ENCODE measurements at places on chromosomes 4 and X.
A peak's percentile ranks its signal among the peaks of the same experiment; 100 is the strongest.

DNA sequence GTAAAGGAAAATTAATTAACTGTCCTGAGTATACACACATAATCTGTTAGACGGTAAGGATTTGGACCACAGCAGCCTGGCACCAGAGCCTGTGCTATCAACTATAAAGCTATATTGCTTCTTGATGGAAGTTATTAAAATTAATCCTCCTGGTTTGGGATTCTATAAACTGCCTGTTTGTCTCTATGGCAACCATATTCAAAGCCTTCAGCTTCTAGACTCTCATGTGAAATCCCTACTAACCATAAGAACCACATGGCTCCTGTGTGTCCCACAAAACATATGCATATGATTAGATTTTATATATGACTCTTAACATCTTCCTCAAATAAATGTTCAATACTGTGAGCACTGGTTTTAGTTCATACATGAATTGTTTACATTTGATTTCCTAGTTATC, 380.8 kb downstream of the ANKRD50 start:
- DNase-seq: no peak

GRCh38 chr4:38503689-38504395, 160.2 kb upstream of the KLF3 start:
- no peak for DNase-seq

GRCh38 chr4:164438321-164438720, 315.6 kb upstream of the SMIM31 start:
- DNase-seq: no peak

GRCh38 chr4:83558680-83559079, 22.8 kb downstream of the GPAT3 start:
- DNase-seq: no peak

- DNase-seq: no peak
Measured at GRCh38 chr4:89284828-89285227, 22.8 kb downstream of the GPRIN3 start.

DNA sequence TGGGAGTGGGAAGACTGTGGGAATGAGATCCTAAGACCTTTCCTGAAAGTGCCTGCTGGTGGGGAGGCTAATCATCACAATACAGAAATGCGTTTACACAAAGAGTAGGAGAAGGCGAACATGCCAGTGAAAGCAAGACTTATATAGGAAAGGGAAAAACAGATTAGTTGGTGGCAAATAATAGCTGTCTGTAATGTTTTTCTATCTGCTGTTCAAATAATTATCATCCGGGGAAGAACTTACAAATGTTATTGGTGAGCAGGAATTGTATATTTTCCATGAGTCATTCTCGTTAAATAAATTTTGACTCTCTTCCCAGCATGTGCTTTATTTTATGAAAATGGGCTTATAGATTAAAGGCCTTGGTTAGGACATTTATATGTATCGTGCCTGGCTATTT, 196.5 kb downstream of the ARHGAP10 start:
- no peak for DNase-seq

- no peak for DNase-seq
Measured at GRCh38 chr4:76943129-76943620, 6.4 kb upstream of the SEPTIN11 start.

- DNase-seq: no peak
Measured at GRCh38 chrX:150759568-150760416, 66.6 kb downstream of the MTMR1 start.

DNA sequence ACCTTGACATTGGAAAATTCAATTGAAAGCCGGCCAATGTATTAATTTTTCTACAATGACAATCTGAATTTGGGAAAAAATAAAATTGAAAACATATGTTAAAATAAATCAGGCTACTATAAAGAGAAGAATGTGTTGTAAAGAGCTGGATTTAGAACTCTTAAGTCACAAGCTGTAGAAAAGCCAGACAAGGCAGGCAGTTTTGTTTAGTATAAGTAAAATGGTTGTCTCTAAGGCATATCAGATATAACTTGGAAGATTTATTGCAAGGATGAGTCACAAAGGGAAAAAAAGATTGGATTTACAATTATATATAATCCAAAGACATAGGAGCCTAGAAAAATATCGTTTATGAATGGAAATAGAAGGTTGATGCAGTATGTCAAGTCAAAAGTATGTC, 549.1 kb upstream of the EPHA5 start:
- DNase-seq: no peak

DNA sequence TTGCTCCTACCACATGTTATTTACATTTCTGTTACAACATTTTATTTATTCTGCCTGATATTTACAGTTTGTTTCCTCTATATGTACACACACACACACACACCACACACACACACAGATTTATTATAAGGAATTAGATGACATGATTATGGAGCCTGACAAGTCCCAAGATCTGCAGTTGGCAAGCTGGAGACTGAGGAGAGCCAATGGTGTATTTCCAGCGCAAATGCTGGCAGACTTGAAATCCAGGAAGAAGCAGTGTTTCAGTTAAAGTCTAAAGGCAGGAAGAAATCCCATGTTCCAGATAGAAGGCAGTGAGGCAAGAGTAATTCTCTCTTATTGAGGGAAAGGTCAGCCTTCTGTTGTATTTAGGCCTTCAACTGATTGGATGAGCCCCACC, 1.8 kb upstream of the KLHL4 start:
- no peak for DNase-seq

DNA sequence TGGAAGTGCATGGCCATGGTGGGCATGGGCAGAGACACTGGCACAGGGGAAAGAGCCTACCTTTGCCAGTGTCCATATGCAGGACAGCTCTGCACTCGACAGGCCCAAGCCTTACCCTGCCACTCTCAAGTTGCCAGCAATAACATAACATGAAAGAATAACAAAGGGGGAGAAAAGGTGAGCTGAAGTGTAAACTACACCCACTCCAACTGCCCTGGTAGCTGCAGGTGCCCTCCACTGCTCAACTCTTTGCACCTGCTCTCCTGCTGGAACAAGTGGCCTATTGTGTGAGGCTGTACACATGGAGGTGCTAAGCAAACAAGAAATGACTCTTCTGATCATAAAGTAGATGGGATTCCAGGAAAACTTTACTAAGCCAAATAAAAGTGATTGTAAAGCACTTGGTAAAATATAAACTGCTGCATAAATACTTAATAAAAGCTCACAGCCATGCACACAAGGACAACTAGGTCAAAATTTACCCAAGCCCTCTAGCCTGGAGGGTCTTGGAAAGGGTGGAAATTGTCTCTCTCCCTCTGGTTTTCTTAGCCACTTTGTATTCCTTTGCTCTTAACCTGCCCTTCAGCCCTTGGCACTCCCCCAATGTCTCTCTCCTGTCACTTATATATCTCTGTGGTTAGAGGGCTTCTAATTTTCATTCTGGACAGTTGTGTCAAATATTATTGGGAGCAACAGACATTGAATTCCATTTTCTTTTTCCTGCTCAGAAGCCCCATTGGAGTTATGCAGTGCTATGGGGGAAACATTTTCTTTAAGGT, 261.2 kb upstream of the GPC4 start:
- peak; percentile 67 for DNase-seq

GRCh38 chrX:123464709-123465108, 268.1 kb downstream of the THOC2 start:
- DNase-seq: no peak

DNA sequence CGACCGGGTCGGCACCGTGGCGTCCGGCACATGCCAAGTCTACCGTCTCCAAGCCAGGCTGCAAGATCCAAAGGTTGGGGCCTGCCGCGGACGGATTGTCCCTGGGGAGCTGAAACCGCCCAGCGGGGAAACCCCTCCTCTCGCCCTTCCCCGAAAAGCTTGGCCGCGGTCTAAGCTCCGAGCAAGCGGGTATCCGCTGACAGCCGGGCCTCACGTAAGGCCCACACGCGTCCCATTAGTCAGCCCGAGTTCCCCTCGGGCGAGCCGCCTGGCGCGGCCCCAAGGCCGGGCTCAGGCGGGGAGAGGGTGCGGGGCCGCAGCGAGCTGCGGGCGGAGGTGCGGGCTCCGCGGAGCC, 6.8 kb upstream of the BCOR start:
- peak; percentile 32 for DNase-seq

- no peak for DNase-seq
Measured at GRCh38 chr4:128571747-128572146, 237.8 kb upstream of the JADE1 start.

DNA sequence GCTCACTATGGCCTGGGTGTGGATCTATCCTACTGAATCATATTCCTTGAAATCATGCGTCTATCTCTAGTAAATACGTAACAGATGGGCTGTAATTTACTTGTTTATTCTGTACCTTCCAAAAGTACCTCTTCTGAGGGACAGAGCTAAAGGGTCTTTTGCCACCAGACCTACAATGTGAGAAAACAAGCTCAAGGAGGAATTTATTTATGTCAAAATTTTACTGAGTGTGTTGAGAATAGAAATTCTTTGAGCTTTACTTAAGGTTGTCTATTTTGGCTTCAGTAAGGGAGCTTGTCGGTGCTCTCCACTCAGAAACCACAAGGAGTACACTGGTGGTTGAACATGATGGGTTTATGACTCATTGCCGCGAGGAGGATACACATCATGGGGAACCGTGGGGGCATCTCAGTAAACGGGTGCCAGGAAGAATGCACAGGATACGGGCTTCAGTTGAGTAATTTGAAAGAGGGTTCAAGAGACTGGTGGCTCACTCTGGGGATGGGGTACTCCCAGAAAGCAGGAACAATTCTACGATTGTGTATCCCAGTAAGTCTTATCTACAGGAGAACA, 3.0 kb downstream of the ANK2 start:
- no peak for DNase-seq

GRCh38 chr4:152528060-152528459, 7.8 kb downstream of the FBXW7 start:
- no peak for DNase-seq

- DNase-seq: no peak
Measured at GRCh38 chr4:100517864-100518341, at the start of gene EMCN. Gene EMCN, minus strand, starts transcription at chr4:100518022. Its CDS starts 108 bp downstream, at chr4:100517914.

DNA sequence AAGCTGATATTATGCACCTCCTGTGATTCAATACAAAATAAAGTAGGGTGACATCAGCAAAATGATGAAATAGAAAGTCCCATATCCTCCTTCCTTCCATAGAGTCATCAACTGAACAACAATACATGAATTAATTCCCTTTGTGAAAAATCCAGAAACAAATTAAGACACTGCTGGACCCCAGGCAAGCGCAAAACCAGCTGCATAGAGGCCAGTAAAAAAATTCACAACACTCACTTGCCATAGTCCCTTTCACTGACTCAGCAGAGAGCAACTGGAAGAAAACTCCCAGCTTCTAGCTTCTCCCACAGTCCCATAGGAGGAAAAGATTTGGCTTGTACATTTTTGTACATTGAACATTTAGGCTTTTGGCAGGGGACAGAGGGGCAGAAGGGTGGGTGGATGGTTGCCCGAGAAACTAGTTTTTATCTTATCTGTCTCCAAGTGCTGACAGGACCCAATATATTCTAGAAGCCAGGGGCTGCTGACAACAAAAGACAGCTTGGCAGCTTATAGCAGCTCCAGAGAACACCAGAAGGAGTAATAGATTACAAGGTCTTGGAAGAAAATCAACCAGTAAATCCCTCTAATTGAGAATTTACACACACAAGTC, 124.6 kb downstream of the NDST3 start:
- no peak for DNase-seq

DNA sequence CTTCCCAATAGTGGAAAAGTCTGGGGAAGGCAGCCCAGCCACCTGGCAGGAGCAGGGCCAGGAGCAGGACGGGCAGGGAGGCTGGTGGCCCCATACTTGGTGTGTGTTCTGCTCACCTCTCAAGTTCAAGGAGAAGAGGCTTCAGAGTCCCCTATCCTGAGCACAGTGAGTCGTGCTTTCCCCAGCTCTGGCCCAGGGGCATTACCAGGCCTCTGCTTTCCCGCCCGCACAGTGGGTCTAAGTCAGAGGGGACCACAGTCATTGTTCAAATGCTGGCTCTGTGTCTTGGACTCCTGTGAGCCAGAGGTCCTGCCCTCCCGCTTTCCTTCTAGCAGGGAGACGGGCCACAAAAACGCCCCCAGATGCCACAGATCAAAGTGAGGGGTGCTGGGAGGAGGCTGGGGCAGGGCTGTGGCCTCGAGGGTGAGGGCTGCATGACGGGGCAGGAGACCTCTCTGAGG, 27.6 kb downstream of the HTRA3 start:
- no peak for DNase-seq

DNA sequence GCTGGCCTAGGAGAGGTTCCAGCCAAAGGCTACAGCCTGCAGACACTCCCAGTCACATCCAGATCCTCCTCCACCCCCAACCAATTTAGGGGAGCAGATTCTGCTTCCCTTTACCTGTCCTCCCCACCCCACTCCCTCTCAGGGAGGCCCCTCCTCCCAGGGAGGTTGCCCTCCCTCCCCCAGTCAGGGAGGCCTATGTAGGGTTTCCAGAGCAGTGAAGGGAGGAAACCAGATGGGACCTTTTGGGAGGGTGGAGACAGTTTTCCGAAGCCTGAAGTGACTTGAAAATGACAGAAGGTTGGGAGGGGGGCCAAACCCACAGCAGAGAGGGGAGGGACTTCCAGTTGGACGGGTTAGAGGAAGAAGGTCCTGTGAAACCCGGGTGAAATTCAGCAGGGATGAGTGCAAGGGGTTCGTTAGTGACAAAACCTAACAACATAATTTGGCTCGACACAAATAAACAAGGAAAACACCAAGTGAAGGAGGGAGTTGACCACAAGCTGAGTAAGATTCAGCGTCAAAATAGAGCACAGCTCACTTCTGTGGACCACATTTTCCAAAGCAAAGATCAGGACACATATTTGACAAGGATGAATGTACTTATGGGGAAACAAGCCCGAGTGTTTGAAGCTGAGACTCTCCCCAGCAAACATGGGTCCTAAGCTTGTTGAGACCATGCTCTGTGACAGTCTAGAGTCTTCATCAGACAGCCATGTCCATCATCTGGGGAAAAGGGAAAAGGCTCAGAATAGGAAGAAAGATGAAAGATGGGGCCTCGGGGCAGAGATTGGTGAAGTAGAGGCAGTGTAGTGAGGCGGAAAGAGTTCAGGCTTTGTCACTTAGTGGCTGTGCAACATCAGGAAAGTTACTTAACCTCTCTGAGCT, 46.4 kb downstream of the PRPS1 start:
- DNase-seq: no peak

DNA sequence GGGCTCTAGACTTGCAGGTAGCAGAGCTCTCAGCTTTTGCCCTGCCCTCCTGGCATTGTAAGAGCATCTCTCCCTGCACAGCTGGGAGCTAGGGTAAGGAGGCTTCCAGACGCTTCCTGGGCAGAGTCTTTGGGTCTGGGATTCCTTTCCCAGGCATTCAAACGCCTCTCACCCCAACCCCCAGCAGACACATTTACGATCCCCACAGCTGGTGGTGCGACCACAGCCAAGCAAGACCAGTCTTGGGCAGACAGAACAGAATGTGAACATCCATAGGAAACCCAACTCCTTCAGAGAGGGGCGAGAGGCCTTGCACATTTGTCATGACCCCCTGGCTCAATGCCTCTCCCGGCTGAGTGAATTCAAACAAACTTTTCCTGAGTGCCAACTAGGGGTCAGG, 38.1 kb upstream of the CD99L2 start:
- no peak for DNase-seq

- DNase-seq: no peak
Measured at GRCh38 chrX:148316446-148316845, 184.0 kb upstream of the AFF2 start.
